ENCODE measurements at places on chromosomes 3 and 15. TPM values are rescaled to one million over a fixed set of nuclear protein-coding genes. Genes with fewer than 3 reads are reported as not detected.

DNA sequence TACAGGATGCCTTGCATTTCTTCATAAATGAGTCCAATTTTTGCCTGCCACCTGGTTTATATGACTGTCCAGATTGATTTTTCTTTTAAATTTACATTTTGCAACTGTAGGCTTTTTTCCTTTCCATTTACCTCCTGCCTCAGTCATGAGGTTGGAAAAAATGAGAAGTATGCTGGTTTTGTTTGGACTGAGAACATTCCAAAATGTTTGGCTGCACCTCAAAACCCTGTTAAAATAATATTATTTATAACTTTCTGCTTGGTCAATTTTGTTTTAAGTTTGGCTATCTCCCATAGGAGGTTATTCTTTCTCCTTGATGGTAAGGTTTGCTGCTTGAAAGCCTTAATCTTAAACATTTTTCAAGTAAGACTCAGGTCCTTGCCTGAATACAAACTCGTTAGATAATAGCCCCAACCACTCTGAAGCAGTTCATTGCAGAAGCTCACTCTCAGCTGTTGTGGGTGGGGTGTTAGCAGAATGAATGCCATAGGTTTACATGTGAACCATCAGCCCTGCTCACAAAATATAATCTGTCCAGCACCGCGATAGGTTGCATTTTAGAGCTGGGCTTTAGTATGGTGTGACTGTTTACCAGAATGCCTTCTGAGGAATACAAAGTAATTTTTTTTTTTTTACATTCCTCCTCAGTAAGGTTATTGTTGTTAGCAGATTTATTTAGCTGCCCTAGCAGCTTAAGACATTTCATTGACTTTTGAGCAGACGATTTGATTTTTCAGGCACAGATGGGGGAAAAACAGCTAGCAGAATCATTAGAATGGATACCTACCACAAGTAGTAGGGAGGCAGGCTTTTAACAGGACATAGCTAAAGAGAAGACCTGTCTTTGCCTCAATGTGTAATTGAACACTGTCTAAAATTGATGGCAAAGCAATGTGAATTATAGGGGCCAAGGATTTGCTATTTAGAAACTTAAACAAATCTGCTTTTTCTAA is 630.8 kb upstream of the KCNMB2 start:
- no peak overlapping the region for H3K27ac ChIP-seq
- H3K27me3 ChIP-seq = no peaks in the 10 kb centered on the region
- DNase-seq = peak; percentile 51
- H3K36me3 ChIP-seq = no peaks in the 10 kb centered on the region
- H3K4me3 ChIP-seq = no peak overlapping the region
- H3K4me1 ChIP-seq = peaks cover 7% of the 10 kb centered on the region

CD200R1L gene
- total RNA-seq = not detected

DNA sequence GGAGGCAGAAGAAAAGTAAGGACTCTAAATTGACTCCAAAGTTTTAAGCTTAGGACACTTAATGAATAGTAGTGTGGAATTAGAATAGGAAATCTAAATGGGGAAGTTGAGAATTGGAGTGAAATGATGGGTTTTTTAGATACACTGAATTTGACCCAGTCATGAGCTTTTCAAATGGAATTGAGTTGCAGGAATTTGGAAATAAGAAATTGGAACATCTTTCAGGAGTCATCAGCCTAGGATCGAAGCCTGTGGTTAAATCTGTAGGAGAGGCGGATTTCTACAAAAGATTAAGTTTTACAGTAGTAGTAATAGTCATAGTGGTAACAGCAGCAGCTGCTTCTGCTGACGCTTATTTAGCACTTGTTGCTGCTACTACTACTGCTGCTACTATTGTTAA is 129.0 kb upstream of the LRRFIP2 start:
- H3K4me1 ChIP-seq = no peaks in the 10 kb centered on the region
- no peak overlapping the region for H3K4me3 ChIP-seq
- H3K27me3 ChIP-seq = no peaks in the 10 kb centered on the region
- no peak overlapping the region for H3K27ac ChIP-seq
- no peak for DNase-seq

HES1 gene
- total RNA-seq = 70.6 TPM

DNA sequence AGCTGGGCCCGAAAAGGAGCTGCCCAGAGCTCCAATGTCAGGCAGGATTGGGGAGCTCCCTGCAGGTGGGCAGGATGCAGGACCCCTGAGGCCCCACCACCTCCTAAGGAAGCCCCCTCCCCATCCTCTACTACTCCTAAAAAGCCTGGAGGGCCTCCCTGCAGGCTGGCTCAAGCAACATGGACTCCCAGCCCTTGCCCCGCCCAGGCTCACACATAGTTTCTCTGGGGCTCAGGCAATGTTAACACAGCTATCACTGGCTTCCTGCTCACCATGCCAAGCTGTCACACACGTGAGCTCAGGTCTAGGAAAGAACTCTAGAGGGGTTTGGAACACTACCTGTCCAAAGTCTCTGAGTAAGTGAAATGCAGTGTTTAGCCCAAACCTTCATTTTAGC is 65.4 kb upstream of the ZNF148 start:
- no peaks in the 10 kb centered on the region for H3K4me1 ChIP-seq
- H3K27me3 ChIP-seq = no peaks in the 10 kb centered on the region
- peak; percentile 38 for DNase-seq
- no peak overlapping the region for H3K4me3 ChIP-seq

SUCNR1 gene
- total RNA-seq = 2.5 TPM

DNA sequence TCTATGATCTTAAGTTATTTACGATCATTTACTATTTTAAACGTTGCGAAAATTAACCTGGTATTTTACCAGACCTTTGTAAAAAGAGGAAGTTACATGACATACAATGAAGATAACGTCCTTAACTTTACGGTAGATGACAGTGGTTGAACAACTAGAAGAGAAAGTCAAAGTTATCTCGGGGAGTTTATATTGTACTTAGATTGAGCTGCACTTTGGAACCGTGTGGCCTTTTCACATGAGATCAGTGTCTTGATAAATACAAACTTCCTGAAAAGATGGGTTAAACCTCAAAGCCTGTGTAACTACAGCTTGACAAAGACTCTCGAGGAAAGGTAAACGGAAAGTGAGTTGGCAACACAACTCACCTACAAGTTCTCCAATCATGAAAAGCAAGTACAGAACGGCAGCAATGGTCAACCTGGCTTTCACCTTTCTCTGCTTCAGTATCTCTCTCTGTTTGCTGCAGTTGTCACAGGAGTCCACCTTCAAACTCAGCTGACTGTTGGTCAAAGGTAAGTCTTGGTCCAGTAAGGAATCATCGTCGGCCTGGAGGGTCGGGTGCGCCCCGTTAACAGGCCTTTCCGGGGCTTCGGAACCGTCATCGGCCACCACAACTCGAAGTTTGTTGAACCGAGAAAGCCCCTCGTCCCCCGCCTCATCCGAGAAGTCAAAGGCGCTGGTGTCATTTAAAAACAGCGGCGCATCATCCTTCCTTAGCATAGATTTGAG is 793 bp downstream of the SLC30A4 start:
- H3K36me3 ChIP-seq = peaks cover 1% of the 10 kb centered on the region
- H3K27ac ChIP-seq = peak overlapping the region; percentile 48
- peak overlapping the region; percentile 63 for H3K4me3 ChIP-seq
- H3K4me1 ChIP-seq = peaks cover 4% of the 10 kb centered on the region
- DNase-seq = peak; percentile 33

DNA sequence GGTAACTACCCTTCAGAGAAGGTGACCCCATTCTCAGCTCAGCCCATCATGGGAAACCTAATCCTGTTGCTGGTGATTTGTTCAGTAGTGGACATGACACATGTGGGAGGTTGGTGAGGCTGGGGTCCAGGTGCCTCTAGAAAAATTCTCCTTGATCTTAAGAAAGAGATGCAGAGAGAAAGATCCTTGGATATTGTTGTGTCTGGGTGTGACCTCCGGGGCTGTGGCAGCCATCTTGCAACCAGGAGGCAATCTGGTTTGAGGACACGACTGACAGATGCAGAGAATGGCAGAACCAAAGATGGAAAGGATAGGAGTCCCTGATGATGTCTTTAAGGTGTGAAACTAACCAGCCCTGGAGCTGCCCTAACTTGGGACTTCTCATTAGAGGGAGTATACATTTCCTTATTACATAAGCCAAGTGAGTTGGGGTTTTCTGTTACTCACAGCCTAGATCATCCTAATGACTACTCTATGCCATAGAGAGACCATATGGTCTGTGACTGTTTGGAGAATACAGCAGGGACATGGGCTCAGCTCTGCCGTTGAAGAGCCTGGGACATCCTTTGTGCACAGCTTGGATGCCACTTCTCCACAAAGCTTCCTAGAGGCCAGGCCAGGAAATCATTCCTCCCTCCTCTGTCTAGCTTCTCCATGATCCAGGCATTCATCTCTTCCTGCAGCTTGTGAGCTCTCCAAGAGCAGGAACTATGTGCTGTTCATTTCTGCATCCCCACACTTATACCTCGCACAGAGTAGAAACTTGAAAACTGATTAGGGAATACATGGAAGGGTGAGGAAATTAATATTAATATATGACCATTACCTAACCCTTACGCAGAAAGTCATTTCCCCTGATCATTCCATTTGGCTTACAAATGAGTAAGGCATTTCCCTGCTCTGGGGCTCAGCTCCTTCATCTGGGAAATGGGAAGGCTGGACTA is 45.9 kb downstream of the HRH1 start:
- no peak overlapping the region for H3K4me3 ChIP-seq
- no peak overlapping the region for H3K27ac ChIP-seq

- no peaks in the 10 kb centered on the region for H3K4me1 ChIP-seq
- H3K4me3 ChIP-seq = no peak overlapping the region
- DNase-seq = no peak
- H3K27ac ChIP-seq = no peak overlapping the region
Measured at GRCh38 chr3:134087060-134087974, 57.6 kb upstream of the SLCO2A1 start.

GRCh38 chr15:81008312-81008711 is 7.6 kb downstream of the TLNRD1 start:
- DNase-seq = no peak
- H3K36me3 ChIP-seq = no peaks in the 10 kb centered on the region
- H3K4me1 ChIP-seq = peaks cover 3% of the 10 kb centered on the region
- no peaks in the 10 kb centered on the region for H3K27me3 ChIP-seq

DNA sequence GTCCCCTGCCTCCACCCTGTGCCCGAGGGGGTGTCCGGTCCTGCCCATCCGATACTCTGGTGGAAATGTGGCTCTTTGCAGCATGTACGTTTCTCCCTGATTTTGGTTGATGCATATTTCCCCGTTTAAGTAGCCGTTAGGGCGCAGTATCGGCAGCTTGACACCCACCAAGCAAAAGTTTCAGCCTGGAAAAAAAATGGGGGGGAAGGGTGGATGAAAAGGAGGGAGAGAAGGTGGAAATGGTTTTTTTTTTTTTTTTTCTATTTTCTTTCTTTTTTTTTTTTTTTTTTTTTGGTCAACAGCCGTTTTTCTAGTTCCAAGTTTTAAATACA is 1.3 kb downstream of the RAP2B start:
- H3K27ac ChIP-seq = peak overlapping the region; percentile 25
- peaks cover 7% of the 10 kb centered on the region for H3K36me3 ChIP-seq
- peaks cover 10% of the 10 kb centered on the region for H3K4me1 ChIP-seq
- peak; percentile 77 for DNase-seq

DNAJA4 gene
- total RNA-seq = 42.7 TPM

DNA sequence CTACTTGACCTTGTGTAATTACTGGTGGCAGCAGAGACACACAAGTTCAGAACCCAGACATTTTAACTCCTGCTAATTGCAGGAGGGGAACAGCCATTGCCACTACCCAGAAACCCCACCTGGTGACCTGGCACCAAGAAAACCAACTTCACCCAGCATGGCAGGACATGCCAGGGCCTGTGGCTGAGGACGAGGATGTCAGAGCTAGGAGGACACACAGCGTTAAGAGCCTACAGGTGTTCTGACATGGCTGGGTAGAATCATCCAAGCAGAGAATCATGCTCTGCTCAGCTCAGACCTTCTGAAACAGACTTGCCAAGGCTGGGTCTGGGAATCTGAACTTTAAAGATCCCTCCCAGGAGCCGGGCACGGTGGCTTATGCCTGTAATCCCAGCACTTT is 11.7 kb upstream of the SPATA12 start:
- H3K36me3 ChIP-seq = no peaks in the 10 kb centered on the region
- no peak for DNase-seq
- no peak overlapping the region for H3K4me3 ChIP-seq
- no peak overlapping the region for H3K27ac ChIP-seq
- no peaks in the 10 kb centered on the region for H3K27me3 ChIP-seq

DZIP1L gene
- 40.0 TPM for total RNA-seq

DNA sequence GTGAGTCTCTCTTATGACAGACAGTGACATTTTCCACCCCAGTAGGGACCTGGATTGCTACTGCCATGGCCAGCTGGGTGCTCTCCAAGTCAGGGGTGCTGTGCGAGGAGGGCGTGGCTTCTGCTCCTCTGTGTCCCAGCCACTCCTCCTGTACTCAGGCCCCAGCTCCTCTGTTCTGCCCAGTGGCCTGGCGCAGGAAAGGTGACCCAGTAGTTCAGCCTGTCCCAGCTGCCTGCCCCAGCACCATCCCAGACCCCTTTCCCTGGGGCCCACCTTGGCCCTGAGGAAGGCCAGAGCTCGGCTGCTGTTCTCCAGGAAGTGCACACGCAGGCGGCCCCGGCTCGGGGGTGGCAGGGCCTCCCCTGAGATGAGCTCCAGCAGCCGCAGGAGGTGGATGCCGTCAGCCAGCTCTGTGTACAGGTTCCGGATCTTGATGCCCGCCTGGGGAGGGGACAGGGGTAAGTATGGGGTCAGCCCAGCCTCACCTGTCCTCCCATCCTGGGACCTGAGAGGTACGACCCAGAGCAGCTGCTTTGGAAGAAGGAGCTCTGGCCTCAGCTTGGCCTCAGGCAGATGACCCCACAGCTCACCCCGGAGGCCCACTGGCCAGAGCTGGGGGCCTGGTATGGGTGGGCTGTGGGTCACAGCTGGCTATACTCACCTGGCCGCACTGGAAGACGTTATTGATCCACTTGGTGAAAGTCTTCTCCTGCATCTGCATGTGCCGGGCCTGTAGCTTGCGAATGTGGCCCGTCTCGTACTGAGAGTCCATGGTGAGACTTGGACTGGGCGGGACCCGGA is 1.0 kb downstream of the SPTBN5 start:
- no peaks in the 10 kb centered on the region for H3K4me1 ChIP-seq
- no peak for DNase-seq
- no peaks in the 10 kb centered on the region for H3K36me3 ChIP-seq

- H3K4me1 ChIP-seq = peaks cover 13% of the 10 kb centered on the region
- H3K36me3 ChIP-seq = no peaks in the 10 kb centered on the region
- H3K4me3 ChIP-seq = peak overlapping the region; percentile 41
- H3K27me3 ChIP-seq = peaks cover 98% of the 10 kb centered on the region
- peak; percentile 60 for DNase-seq
Measured at GRCh38 chr3:158097593-158098308, 8.5 kb downstream of the SHOX2 start.

Measured in lung (tissue), 17 donors.